ENCODE measurements at places on chromosomes 11 and 22.
A peak's percentile ranks its signal among the peaks of the same experiment; 100 is the strongest.

DNA sequence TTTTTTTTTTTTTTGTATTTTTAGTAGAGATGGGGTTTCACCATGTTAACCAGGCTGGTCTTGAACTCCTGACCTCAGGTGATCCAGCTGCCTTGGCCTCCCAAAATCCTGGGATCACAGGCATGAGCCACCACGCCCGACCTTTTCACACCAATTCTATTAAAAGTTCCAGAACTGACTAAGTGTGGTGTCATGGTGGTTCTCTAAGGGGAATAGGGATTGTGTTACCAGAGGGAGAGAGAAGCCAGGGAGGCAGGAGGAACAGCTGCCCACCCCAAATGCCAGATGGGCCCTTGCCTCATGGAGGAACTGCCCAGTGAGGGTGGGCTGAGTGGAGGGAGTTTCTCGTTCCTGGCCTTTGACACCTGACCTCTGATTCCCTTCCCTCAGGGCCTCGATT is 5.9 kb downstream of the RPS6KA4 start:
- DNase-seq = no peak

DNA sequence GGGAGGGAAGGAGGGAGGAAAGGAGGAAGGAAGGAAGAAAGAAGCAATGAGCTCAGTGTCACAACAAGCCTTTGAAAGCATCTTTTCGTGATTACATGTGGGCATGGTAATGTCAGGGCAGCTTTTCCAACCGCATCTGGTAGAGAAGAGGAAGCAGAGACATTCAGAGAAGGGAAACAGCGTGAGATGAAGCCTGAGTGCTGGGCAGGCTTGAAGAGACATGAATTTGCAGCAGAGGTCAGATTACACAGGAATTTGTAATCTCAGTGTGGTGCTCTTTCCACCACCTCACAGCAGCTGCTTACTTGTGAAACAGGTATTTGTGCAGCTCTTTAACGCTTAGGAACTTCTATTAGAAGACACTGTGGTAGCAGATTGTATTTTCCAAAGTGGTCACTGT is 289.5 kb upstream of the C11orf87 start:
- DNase-seq = no peak

DNA sequence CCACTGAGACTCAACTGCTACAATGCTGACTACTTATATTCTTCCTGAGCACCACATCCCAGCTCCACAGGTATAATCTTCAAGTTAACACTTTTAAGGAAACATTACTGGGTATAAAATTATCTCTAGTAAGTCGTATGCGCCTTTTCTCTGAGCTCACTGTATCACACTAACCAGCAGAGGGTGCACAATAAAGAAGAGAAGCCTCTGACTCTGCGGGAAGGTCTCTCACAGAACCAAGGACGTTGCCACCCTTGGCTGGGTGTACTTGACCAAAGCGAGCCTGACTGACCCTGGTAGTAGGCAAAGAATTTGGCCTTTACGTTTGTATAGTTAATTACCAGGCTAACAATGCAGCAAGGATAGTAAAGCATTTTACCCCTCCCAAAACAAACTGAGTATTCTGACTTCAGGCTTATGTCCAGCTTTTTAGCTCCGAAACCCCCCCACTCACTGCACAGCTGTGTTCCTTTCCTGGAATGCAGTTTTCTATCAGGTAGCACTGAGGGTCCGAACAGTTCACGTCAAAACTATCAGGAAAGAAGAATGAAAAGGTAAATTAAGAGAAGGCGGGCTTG is at the start of gene BTBD18:
Gene BTBD18, minus strand, starts transcription at position 144 of the 578 bp plus-strand sequence. CDS start 631 bp downstream, outside the sequence.
- no peak for DNase-seq

- no peak for DNase-seq
Measured at GRCh38 chr11:20599221-20600019, at the start of gene SLC6A5. Gene SLC6A5 (plus strand): TSS chr11:20599608. CDS start chr11:20599673, 65 bp downstream.

GRCh38 chr22:23180893-23181720 is 798 bp downstream of the BCR start:
- no peak for DNase-seq

GRCh38 chr11:68454767-68455166 is 5.8 kb upstream of the PPP6R3 start:
- DNase-seq = no peak

GRCh38 chr11:12769834-12770345 is 95.7 kb downstream of the TEAD1 start:
- no peak for DNase-seq

- no peak for DNase-seq
Measured at GRCh38 chr11:126819194-126819593, 181.4 kb downstream of the KIRREL3 start.

DNA sequence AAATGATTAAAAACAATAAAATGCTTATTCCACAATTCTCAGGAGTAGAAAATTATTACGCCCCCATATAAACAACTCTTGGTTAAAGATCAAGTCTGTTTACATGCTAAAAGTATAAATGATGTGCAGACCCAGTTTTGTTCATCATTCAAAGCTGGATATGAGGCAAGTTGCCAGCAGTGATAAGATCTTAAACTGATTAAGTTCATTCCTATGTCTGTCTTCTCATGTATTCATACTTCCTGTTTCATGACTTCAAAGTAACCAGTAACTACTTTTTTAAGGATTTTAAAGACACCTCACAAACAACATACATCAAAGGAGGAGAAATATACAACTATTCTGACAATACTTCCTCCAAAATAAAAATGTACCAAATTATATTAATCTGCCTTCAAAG is 55.0 kb upstream of the ARHGAP32 start:
- no peak for DNase-seq

DNA sequence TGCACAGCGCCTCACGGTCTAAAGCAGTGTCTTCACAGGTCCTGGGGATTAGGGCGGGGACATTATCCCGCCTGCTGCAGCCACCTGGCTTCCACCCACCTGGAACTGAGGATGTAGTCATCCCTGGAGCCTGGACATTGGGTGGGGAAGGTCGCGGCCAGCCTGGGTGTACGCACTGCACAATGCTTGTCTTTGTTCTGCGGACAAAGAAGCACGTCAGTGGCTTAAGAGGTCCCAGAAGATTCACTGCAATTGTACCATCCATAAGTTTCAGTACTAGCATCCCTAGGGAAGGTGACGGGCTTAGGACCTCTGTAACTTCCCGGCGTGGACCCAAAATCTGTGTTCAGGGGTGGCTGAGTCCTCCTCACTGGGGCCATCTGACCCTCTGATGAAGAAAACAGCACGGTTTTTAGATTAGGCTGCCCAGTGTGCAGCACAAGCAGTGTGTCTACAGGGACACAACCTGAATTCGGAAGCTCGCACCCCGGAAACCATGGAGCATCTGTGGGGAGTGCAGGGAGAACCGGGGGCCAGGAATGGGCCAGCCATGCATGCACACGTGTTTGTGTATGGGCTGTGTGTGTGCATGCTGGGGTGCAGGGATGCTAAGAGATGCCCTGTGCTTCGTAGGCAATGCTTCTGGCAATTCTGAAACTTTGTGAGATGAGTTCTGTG is 342.6 kb upstream of the B3GAT1 start:
- DNase-seq = no peak

GRCh38 chr22:34702279-34702678 is 363.7 kb upstream of the ISX start:
- no peak for DNase-seq

DNA sequence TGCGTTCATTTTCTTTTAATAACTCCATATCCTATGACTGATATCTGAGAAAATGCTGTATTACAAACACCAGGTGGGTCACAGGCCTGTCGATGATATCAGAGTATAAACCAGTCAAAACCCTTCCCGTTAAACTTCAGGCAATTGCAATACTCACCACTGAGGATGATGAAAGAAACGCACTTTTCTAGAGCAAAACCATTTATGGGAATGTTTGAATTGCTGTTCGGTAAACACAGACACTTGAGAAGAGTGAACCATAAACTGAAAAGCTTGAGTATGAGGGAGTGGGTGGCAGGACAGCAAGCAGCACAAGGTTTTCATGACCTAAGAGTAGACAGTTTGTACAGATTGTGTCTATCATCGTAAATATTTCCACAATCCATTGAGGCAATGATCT is 139.8 kb upstream of the CEP126 start:
- no peak for DNase-seq

- no peak for DNase-seq
Measured at GRCh38 chr11:62501432-62501891, 45.1 kb downstream of the AHNAK start.

DNA sequence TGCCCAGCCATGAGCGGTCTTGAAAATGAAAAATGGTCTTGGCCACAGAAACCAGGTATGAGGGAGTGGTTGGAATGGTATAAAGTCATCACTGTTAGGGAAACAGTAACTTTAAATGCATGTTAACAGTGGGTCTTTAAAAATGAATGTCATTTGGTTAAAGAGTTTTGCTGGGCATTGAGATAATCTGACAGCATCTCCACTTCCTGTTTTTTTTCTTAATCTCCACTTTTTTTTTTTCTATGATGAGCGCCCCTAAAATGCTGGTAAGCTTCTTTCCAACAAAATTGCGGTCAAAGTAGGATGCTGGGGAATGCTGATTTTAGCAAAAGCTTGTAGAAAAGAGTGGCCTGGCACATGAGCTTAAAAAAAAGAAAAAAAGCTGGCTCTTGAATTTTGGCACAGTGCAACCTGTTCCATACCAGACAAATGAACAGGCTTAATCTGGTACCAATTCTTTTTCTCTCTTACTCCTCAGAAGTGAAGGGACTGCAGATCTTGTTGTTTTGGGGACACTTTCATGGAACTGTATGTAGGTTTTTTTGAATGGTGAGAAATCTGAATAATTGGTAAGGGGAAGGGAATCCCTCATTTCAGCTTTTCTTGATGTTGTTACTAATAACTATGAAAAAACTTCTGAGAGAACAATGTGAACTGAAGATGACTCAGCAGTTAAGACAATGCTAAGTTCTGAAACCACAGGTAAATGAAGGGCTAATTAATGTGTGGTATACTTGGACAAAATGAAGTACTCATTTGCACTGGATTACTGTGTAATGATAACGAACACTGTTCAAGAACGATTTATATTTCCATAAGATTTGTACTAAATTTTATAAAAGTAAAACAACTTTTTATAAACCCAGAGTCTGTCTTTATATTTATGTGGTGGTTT is 3.1 kb upstream of the ARHGEF12 start:
- DNase-seq = no peak

DNA sequence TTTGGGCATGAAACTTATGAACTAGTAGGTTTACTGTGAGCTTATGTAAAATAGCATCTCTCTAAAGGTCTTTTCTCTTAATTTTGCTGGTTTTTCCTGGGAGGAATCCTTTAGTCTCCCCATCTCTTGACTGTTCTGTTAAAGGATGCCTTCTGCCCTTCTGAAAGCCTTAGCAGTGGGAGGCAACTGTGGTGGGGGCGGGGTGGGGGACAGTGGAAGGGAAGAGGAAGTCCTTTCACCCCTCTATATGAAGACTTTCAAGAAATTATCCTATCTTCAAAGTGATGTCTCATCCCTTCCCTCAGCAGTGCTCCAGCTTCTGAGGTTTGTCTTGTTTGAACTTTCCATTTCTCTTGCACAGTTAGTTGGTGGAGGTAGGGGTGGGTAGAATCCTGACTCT is 73.1 kb downstream of the ELP4 start:
- DNase-seq = no peak

DNA sequence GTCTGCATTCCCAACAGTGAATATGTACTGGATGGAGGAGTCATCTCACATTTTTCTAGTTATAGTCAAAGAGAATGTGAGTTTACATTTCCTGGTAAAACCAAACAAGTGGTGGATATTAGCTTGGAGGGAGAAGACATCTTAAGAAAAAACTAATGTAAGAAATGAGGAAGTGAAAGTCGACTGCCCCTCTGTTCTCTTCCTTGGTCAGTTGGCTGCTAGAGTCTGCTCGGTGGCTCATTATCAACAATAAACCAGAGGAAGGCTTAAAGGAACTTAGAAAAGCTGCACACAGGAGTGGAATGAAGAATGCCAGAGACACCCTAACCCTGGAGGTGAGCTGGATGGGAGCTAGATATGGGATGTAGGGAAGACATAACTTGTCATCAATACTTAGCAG is 5.8 kb downstream of the SLC22A9 start:
- DNase-seq = no peak

GRCh38 chr11:126318574-126319373 is 14.9 kb downstream of the DCPS start:
- DNase-seq = no peak

GRCh38 chr11:75350743-75351540 is 519 bp downstream of the ARRB1 start:
- DNase-seq = peak; percentile 25

GRCh38 chr11:132844956-132845696 is 687.2 kb downstream of the OPCML start:
- DNase-seq = no peak

GRCh38 chr11:44779736-44780520 is 53.2 kb downstream of the TSPAN18 start:
- DNase-seq = no peak

DNA sequence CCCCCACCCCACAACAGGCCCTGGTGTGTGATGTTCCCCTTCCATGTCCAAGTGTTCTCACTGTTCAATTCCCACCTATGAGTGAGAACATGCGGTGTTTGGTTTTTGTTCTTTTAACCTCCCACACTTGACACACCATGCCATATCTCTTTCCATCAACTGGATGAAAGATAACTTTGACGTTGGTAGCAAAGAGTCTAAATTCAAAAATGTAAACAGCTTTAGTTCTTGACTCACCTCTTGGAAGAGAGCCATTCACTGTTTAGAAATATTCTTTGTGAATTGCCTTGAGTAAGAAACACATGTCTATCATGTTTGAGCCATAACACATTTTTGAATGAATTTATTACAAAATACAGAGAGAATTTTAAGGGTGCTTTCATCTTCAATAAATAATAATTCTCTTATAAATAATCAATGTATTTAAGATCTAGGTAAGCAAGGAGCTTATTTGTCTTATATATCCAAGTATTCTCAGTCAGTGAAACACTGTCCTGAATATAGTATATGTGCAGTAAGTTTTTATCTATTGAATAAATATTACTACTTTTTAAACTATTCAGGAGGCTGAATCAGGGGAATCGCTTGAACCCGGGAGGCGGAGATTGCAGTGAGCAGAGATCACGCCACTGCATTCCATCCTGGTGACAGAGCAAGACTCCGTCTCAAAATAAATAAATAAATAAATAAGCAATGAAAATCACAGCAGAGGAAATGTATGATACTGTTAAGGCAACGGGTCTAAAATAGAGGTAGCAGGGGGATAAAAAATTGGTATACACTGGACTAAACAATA is 6.7 kb downstream of the CARD18 start:
- no peak for DNase-seq

DNA sequence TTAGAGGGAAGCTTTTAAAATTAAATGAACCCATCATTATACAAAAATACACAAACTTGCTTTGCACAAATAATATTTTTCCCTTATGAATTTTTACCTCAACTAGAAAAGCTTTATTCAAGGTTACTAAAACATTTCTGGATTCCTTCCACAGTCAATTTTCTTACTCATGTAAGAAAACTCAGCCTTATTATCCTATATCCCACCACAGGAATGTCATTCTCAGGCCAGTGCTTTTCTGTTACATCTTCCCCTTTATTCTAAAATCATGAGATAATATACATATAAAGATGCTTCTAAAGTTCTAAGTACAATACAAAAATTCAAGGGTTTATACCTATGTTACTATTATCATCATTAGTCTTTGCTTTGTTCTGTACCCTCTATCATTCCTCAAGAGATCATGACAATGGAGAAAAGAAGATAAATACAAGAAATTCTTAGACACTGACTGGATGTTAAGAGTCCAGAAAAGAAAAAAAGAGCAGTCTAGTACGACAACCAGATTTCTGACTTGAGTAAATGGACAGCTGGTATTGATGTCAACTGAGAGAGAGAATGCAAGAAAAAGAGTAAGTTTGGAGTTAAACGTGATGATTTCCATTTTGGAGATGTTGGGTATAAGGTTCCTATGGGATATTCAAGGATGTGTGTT is 60.3 kb downstream of the MTMR2 start:
- no peak for DNase-seq

GRCh38 chr11:73194593-73194992 is 23.5 kb upstream of the P2RY2 start:
- no peak for DNase-seq

- no peak for DNase-seq
Measured at GRCh38 chr11:77589181-77589520, 602 bp upstream of the AQP11 start.

All from effector CD4-positive, alpha-beta T cell (primary cell).